ENCODE measurements at places on chromosomes 4 and X.

- DNase-seq: no peak
Observed at GRCh38 chr4:170374770-170375169, 285.0 kb upstream of the AADAT start.

DNA sequence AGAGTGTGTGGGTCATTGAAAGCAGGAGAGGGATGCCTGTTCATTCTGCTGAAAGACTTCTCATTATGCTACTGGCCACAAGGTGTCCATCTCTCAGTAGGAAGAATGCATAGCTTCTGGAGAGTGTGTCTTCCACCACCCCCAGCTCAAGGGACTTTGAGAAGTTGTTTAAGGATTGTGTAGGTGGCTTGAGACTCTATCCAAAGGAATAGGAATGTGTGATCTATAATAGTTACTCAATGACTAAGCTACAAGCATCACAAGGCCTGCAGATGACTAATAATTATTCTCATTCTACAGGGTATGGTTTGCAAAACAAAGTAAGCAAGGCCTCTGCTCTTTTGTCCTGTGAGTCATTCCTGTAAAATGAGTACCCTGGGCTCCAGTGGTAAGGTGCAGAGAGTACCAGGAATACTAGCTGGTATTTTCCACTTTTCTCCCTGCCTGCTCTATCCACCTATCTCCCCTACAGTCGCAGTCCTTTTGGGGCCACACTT is 279.8 kb upstream of the BOD1L1 start:
- DNase-seq: peak; percentile 13

- DNase-seq: peak; percentile 64
Observed at GRCh38 chr4:183098723-183099536, at the start of gene WWC2. Gene WWC2, plus strand, starts transcription at chr4:183099257. Its CDS starts 235 bp downstream, at chr4:183099492.

DNA sequence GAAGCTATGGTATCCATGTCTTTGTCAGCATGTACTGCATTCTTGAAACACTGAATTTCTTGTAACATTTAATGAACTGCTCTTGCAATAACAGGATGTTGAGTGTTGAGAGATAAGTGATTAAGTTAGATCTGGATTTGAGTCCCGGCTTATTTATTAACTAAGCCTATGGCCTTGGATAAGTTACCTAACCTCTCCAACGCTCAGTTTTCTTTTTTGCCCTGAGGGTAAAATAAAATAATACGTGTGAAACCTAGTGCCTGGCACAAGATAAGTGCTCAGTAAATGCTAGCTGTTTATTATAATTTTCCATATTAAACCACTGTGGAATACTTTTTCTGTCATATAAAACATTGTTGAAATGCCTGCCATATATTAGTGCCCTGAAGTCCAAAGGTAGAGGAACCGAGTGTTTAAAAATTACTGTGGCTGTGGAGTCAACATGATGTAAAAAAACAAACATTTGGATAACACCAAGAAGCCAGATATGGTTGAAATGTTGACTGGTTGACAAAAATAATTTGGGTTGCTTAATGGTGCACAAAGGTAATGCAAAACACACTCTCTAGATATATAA is 58.6 kb upstream of the ALB start:
- no peak for DNase-seq

DNA sequence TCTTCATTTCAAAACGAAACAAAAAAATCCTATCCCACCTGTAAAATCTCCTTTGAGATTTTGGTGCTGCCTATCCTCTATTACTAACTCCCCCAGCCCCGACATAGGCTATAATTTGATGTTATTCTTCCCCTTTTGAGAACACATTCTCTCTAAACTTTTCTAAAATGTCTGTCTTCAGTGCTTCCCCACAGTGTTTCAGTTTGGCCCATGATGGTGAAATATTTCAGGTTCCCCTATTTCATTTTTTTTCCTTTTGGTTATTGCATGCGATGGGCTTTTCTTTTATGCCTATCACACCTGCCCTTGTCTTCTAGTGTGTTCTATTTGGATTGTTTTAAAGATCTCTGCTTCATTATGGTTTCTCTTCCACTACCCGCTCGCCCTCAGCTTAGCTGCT is 14.7 kb downstream of the BCORL1 start:
- no peak for DNase-seq

DNA sequence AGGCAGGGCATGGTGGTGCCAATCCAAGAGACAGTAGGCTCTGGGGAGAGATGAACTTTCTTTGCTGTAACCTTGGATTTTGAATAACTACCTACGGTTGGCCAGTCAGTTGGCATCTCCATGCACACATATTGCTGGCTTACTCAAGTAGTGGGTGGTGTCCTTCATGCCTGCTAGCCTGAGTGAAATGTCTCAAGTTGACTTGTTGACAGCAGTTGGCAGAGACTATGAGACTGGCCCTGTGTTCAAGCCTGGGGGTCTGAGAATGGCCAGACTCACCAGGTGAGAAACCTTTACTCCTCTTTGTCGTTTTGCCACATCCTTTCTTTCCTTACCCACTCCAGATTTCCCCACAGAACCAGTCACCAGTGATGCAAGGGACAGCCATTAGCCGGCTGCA is 173.3 kb downstream of the MID1IP1 start:
- DNase-seq: no peak

DNA sequence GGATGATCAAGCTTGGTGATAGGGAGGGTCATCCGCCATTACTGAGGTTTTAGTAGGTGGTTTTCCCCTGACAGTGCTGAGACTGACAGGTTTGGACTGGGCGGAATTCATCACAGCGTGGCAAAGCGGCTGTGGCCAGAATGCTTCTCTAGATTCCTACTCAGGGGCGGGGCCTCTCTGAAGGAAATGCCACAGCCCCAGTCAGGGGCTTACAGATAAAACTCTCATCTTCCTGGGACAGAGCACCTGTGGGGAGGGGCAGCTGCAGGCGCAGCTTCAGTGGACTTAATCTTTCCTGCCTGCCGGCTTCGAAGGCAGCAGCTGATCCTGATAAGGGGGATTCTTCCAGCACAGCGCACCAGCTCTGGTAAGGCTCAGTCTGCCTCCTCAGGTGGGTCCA is 316.7 kb downstream of the RPA4 start:
- DNase-seq: no peak

DNA sequence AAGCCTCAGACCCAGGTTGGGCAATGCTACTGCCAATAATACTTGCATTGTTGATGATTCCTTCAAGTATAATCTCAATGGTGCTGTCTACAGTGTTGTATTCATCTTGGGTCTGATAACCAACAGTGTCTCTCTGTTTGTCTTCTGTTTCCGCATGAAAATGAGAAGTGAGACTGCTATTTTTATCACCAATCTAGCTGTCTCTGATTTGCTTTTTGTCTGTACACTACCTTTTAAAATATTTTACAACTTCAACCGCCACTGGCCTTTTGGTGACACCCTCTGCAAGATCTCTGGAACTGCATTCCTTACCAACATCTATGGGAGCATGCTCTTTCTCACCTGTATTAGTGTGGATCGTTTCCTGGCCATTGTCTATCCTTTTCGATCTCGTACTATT is 7.4 kb downstream of the LPAR4 start:
- DNase-seq: no peak

Data from amygdala (tissue), 56 donors.